ENCODE measurements at places on chromosomes 12 and 14.

DNA sequence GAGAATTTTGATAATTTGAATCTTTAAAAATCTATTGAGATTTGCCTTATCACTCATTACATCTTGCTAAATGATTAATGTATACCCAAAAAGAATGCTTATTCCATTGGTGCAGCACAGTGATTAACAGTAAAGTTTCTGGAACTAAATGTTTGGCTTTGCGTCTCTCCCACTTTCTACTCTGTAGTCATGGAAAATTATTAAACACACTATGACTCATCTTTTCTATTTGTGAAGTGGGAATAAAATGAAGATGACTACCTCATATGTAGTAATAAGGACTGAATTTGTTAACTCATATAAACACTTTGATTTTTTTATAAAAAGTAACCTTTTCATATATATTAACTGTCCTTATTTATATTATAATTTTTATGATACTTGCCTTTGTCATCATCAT, 118.1 kb downstream of the RERGL start:
- no peak for DNase-seq

DNA sequence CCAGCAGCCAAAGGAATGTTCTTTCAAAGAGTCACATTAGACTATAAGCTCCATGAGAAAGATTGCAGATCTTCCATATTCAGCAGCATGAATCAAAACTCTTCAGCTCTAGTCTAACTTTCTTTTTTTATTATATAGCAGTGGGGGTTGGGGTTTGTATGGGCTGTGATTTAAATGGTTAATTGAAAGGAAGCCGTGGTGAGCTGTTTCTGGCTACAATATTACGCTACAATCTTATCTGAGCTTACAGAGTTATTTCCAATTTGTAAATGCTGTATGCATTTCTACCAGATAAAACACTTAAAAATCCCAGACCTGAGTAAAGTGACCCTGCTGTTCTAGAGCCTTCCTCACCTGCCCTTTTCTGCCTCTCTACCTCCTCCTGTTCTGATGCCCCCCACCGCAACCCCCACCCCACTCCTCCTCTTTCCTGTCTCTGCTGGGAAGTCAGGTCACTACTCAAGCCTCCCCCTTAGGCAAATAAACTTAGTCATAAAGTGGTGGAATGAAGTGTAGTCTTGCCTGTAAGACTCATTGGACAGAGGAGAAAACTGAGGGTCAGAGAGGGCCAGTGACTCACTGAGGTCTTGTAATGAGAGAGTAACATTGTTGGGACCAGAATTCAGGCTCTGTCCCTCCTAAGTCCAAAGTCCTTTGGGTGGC, 1089.5 kb downstream of the BCL11B start:
- no peak for DNase-seq

DNA sequence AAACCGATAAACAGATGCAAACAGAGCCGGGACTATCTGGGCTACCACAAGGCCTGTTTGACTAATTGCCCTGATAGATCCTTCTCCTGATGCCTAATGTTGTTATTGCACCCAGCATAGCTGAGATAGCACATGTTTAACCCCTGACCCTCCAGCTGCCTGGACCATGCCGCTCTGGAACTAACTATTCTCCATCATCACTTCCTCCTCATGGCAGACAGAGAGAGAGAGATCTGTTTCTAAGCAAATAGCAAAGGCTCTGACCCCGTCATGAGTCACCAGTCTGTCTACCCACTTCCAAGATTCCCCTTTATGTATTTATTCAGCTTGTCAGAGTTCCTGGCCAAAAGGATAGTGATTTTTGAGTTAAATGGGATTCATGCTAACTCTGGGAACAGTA, 58.2 kb upstream of the FLRT2 start:
- DNase-seq, result peak; percentile 80

DNA sequence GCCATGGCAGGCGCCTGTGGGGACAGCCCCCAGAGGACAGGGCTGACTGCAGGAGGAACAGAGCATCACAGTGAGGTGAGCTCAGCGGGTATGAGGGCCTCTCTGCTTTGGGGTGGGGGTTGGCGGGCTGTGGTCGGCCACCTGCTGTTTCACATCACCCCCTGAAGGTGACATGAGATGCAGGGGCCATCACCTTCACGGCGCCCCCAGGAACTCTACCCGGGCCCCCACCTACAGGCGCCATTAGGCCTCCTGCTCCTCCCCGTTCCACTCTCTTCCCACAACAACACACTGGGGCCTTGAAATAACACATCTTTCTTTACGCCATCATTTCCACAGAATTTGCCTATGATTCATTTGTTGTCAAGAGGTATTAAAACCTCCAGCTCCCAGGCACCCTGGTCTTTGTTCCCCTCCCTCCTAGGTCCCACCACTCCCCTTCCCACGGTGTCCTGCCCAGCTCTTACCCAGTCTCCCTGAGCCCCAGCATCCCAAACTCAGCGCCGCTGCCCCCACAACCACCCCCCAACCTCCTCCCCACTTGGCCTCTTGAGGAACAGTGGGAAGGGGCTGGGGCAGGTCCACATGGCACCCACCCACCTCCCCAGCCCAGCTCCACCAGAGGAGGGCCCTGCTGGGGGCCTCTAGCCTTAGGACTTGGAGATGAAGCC, 12.7 kb upstream of the HDAC7 start:
- no peak for DNase-seq

DNA sequence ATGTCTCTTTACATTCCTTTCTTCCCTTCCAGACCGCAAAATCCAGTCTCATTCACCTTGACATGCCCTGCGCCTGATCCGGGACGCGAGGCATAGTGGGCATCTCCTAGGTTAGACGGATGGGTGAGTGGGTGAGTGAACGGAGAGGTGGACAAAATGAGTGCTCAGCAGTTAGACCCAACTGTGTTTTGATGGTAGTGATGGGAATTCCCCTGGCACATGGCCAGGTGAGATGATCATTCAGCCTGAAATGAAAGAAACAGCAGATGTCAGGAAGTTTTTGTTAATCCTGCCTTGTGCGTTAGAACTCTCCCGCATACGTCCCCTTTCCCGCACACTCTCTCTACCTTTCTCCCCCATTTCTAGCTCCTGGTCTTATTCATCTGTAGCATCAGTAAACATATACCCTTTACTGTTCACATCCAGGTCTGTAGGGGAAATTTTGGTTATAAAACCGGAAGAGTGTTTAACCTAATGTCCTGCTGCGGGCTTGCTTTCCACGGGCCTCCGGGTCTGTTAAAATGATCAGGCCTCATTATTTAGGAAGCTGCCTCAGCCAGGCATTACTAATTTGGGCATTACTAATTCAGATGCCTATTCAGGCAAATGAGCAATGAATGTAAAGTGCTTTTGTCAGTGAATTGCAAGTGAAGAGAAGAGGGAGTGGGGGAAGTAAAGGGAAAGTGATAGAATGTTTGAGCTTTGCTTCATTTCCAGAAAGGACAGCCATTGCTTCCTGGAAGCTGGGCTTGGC, 172.8 kb downstream of the ETV6 start:
- no peak for DNase-seq

GRCh38 chr14:68733086-68733914, 59.6 kb downstream of the ZFP36L1 start:
- no peak for DNase-seq

DNA sequence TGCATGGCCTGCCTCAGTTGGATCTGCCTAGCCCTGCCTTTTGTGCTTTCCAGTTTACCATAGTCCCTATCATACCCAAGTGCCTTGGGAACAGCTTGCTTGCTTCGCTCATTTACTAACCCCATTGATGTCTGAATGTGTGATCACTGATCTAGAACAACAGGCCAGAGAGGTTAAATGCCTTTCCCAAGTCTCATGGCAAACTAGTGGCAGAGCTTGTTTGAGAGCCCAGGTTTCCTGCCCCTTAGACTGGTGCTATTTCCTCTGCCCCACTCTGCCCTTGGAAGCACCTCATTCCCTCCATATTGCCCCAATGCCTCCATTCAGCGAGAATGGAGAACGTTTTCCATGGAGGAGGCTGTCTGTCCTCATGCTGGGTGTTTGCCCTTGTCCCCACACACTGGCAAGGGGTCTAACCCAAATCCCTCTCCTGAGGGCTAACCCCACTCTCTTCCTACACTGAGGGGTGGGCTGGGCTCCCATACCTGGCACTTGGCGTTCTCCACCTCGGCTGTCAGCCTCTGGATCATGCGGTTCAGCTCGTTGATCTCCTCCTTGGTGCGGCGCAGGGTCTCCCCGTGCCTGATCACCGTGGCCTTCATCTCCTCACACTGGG, 19.8 kb downstream of the KRT7 start:
- no peak for DNase-seq
